ENCODE measurements at places on chromosomes 3 and 15.
A peak's percentile ranks its signal among the peaks of the same experiment; 100 is the strongest.

- peak; percentile 42 for DNase-seq
These were observed 5.7 kb downstream of the MORF4L1 start for GRCh38 chr15:78878356-78878755.

GRCh38 chr3:150439657-150440056 is 31.6 kb downstream of the TSC22D2 start:
- no peak for DNase-seq

DNA sequence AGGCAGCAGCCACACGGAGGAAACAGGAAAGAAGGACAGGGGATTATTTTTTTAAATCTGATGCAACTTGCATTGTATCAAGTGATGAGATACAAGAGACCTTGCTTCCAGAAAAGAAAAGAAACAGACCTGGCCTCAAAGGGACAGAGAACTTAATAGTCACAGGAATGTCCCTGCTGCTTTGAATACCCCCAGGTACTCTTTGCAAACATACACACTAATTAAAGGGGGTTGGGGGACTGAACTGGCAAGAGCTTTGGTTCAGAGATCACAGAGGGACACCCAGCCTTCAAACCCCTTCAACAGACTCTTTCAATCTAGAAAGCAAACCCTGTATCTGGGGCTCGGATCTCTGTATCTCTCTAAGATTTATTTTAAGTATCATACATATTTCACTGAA is 18.0 kb downstream of the TNIK start:
- no peak for DNase-seq

DNA sequence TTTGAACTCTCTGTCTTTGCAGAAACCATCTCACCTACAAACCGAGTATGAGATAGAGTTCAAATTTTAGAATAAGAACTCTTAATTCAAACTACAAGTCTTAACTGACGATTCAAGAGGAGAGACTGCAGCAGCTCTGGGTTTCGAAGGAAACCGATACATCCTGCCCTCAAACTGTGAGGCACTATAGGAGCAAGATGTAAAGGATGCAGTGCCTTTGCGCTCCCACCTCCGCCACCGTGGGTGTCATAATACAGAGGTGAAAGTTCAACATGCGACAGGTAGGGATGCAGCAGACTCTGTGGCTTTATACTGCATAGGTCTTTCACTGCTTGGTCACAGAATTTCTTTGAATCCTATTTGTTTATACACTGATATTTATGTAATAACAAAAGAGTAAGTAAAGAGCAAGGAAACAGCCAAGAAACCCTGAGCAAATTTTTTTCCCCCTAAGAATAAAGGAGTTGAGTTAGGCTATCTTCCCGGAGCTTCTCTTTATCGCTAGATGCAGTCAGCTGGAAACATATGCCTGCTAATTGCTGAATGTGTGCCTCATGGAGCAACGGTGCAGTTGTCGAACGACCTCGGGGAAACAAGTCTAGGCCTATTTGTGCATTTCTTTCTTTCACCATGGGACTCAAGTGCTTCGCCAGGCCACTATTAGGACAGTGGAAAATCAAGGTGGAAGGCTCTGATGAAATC is 1097.6 kb upstream of the CFAP20DC start:
- DNase-seq: no peak

DNA sequence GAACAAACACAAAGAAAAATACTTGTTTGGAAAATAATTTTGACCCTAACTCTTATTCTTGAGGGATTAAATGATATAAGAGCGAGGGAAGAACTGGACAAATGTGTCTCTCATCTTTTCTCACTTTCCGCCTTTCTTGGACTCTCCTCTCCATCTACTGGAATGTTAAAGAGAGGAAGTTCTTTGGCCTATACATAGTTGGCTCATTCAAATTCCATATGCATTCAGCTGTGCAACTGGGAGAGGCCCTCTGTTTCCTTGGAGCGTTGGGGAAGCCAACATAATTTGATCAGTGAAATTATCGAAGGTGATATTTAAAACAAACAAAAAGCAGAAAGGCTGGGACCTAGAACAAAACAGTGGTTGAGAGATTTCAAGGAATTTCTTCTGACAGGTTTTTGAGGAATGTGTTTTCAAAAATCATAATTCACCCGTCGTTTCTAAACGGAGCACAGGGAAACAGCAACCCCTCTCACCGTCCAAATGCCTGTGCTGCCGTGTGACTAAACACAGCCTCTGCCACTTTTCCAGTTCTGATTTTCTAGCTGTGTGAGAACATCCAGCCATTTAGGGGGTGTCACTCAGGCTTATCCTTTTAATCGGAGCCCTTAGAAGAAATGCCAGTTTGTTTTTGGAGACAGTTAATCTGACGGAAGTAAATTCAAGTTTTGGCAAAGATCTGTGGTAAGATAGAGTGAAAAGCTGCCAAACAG is 489.9 kb downstream of the SOX2 start:
- DNase-seq: no peak
